ENCODE measurements at places on chromosomes 11 and 22.
A peak's percentile ranks its signal among the peaks of the same experiment; 100 is the strongest.

- peak; percentile 81 for DNase-seq
These were observed at the start of gene RRP7A for GRCh38 chr22:42519525-42520401. Gene RRP7A, minus strand, starts transcription at chr22:42519796. Its CDS starts 10 bp downstream, at chr22:42519786.

DNA sequence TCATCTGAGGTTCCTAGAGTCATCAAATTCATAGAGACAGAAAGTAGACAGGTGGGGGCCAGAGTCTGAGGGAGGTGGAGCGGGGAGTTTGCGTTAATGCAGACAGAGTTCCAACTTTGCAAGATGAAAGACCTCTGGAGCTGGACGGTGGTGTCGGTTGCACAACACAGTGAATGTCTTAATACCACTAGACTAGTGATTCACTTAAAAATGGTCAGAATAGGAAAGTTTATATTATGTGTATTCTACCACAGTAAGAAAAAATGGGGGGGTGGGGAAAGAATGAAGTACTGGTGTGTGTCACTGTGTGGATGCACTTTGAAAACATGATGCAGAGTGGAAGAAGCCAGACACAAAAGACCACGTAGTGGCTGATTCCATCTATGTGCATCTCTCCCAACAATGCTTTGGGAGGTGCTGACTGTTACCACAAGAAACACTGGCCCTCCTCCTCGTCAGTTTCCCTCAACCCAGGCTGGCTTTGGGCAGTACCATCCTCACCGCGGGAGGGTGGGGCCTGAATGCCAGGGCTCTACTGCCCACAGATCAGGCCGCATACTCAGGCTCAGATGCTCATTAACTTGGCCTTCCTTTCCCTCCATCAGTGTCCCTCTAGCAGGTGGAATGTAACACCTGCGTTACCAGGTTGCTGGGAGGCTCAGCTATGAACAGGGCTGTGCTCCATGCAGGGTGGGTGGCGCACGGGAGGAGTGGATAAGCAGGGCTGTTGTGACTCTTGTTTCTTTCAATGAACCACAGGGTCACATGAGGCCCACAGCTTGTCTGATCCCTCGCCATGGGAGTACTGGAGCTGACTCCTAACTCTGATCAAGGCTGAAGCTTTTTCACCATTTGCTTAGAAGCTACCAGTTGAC is 297.0 kb downstream of the CTTN start:
- no peak for DNase-seq

DNA sequence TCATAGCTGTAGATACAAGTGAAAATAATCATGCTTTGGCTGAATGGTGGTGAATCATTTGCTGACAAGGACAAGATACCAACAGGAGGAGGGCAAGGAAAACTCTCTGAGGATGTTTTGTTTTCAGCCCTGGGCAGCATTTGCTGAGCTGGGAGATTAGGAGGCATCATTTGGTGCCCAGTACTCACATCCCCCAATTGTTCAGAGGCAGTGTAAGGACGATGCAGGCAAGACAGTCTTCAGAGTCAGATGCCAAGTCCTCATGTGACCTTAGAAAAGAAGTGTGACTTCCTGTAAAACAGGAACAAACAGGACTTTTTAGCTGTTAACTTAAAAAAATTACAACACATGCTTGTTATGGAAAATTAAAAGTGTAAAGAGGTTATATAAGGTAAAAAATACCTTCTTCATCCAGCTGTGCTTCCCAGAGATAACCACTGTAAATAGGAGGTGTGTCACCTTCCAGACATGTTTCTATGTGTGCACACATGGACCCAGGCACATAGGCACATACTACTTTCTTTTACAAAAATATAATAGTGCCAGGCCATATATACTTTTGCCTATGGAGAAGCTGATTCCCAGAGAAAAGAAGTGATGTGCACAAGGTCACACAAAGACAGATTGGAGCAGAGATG is 18.0 kb downstream of the CNTF start:
- no peak for DNase-seq

GRCh38 chr11:66347425-66348276 is at the start of gene B4GAT1:
Gene B4GAT1, minus strand, starts transcription at chr11:66347629. Its CDS starts 84 bp downstream, at chr11:66347545.
- peak; percentile 75 for DNase-seq

GRCh38 chr11:1826552-1827094 is 8.2 kb upstream of the SYT8 start:
- DNase-seq = no peak

DNA sequence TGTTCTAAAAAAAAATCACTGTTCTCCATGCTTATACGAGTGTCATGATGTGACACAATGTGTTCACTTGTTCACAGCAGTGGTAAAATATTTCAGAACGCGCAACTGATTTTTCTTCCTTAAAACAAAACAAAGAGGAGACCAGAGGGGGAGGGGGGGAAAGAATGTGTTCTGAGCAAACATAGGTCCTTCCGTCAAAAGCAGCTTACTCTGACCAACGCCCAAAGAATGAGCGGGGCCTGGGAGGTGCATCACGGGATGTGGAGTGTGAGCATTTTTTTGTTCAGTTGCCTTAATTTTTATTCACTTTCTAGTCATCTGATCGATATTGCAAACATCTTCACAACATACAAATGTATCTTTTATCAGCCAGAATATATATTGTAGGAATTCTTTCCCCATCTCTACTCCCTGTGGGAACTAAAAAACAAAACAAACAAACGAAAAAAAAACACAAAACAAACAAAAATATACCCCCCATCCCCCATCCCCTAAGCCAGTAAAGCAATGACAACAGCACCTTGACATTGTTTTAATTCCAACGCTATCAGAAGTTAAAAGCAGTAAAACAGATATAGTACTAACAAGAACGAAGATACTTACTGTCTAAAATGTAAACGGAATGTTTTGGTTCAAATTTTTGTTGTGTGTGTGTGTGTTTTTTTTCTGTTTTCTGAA is 43.3 kb downstream of the BDNF start:
- DNase-seq = no peak

DNA sequence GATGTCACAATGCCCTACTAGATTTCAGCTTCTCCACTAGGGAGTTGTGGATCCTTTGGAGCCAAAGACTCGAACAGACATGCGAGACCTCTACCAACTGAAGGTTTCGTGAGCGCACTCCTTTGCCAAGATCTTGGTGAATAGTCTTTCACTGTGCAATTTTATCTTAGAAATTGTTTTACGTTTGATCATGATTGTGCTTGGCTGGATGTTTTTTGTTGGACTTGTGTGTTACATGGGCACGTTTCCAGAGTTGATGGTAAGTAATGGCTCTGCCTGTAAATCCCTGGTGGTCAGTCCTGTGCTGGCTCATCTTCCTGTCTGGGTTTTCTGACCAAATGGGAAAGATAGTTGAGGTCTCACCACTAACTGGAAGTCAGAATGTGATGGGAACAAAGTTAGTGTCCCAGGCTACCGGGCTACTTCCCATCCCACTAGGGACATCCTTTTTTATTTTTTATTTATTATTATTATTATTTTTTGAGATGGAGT is at the start of gene MISFA:
Gene MISFA, plus strand, starts transcription at position 51 of the 492 bp plus-strand sequence. Its CDS starts 140 bp downstream, at position 191.
- DNase-seq = no peak

DNA sequence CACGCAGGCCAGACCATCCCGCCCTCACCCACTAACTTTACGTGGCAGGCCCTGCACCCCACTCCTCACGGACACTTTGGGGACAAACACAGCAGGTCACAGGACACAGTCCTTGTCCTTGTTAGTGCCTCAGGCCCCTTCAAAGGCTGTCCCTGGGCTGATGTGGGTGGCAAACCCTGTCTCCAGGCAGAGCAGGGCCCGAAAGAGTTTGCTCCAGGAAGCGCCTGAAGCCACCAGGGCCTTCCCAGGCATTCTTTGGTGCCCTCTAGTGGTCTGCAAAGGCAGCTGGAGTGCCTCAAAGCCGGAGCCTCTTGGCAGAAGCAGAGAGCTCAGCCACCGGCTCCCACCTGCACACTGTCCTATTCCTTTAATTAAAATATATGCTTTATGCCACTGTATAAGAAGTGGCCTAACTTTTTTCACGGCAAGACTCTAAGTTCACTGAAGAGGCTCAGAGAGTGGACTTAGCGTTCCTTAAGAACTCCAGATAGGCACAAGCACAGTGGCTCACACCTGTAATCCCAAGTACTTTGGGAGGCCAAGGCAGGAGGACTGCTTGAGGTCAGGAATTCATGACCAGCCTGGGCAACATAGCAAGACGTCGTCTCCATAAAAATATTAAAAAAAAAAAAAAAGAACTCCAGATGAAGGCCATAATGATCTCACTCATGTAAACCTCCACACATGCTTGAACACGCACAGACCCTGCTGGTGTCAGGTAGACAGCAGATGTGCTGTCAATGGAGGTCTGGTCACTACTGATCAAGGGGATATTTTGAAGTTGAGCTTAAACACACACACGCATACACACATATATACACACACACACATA is 11.1 kb downstream of the TXN2 start:
- peak; percentile 81 for DNase-seq

GRCh38 chr11:93655581-93656255 is 5.8 kb upstream of the CEP295 start:
- no peak for DNase-seq

DNA sequence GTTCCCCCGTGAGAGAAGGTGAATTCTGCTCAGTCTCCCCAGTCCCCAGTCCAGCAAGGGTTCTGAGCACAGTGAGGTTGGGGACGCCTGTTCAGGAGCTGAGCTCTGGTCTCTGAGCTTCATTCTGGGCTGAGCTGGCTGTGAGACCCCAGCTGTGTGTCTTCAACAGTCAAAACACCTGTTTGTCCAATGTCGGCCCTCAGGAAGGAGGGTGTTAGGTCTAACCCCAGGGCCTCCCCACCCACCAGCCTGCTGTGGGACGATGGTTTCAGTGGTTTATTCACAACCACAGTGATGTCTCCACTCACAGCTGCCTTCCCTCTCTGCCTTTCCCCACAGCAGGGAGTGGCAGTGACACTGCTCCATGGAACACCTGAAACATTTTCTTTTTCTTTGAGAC is 1282.9 kb downstream of the TBC1D22A start:
- no peak for DNase-seq

- DNase-seq = no peak
These were observed 168.7 kb downstream of the EFCAB6 start for GRCh38 chr22:43643387-43643786.

- DNase-seq = no peak
These were observed 24.8 kb upstream of the MICAL2 start for GRCh38 chr11:12085371-12086251.

DNA sequence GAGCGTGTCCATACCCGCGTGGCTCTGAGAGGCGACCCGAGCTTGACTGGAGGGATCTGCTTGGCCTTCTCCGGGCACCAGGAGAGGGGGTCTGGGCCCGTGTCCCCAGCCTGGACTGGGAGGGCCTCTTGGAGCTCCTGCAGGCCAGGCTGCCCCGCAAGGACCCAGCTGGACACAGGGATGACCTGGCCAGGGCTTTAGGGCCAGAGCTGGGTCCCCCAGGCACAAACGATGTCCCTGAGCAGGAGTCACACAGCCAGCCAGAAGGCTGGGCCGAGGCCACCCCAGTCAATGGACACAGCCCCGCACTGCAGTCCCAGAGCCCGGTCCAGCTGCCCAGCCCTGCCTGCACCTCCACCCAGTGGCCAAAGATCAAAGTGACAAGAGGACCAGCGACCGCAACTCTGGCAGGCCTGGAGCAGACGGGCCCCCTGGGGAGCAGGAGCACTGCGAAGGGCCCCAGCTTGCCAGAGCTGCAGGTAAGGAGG is 38.2 kb downstream of the TRIOBP start:
- DNase-seq = no peak

DNA sequence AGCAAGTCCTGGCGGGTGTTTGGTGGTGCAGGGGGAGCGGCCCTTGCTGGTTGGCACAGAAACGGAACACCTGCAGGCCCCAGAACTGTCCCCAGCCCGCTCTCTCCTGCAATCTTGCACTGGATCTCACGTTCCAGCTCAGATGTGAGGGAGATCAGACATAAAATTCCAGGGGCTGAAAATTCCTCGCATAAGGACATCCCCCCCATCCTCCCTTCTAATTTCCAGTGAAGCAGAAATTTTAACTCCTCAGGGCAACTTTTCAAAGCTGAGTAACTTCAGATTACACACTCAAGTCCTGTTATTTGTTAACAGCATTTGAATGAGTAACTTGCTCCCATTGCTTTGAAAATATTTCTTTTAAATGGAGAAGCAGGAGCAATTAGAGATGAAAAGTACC is 40.3 kb upstream of the RASSF10 start:
- DNase-seq = no peak

- DNase-seq = no peak
These were observed 8.0 kb upstream of the CHADL start for GRCh38 chr22:41248758-41249157.

- no peak for DNase-seq
These were observed 73.6 kb downstream of the DSCAML1 start for GRCh38 chr11:117723277-117724024.

DNA sequence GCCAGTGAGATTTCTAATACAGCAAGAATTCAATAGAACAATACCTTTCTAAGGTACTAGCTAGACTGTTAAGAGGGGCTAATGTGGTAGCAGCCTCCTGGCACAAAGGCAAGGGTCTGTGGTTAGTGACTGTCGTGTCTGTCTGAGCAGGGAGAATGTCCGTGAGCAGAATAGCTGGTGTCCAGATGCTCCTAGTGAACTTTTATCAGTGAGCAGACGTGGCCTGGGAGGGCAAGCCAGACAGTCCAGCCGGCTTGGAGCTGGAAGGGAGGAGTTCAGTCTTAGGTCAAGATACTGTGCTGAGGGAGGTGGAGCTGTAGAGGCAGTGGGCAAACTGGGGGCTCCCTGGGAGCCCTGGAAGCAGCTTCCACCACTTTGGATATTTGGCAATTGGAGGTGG is 138.6 kb downstream of the TEAD1 start:
- DNase-seq = no peak

DNA sequence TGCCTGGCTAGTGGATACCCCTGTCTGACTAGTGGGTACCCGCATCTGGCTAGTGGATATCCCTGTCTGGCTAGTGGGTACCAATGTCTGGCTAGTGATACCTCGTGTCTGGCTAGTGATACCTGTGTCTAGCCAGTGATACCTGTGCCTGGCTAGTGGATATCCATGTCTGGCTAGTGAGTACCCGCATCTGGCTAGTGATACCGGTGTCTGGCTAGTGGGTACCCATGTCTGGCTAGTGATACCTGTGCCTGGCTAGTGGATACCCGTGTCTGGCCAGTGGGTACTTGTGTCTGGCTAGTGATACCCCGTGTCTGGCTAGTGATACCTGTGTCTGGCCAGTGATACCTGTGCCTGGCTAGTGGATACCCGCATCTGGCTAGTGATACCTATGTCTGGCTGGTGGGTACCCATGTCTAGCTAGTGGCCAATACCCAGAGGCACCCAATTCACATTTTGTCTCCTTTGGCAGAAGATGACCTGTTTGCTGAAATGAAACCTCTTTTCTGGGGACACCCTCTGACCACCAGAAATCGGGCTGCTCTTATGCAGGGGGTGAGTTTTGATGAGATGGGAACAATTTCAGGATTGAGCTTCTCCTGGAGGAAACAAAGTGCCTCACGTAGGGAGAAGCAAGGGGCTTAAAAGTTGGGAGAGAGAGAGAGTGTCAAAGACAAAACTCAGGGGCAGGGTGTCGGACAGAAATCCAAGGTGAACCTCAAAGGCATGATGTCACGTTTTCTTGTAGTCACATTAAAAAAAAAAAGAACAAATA is 63.4 kb downstream of the SMIM38 start:
- DNase-seq = no peak

DNA sequence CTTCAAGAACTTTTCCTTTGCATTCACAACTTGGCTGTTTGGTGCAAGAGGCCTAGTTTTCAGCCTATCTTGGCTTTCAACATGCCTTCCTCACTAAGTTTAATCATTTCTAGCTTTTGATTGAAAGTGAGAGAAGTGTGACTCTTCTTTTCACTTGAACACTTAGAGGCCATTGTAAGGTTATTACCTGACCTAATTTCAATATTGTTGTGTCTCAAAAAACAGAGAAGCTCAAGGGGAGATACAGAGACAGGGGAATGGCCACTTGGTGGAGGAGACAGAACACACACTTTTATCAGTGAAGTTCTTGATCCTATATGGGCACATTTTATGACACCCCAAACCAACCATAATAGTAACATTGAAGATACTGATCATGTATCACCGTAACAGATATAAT is 532.3 kb downstream of the DLG2 start:
- DNase-seq = no peak

Data from activated CD4-positive, alpha-beta T cell treated with anti-CD3 and anti-CD28 coated beads for 4 hours (primary cell).